Glomerular endothelial cell (primary cell): ENCODE measurements at places on chromosomes 5 and 9.

DNA sequence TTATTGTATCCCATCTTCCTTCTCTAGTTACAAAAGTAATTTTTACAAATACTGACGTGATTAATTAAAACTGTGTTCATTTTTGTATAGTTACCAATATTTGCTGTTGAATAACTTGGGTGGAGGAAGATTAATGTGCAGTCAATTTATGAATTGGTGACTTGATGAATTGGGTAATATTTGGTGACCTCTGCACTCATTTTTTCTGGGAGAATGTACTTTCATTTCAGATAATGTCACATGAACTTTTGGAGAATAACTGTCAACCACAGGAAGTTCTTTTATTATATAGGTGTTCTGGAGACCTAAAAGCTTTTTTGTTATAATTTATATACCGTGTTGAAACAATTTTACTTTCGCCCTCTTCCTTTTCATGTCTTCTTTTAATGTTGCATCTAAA, 26.4 kb upstream of the FKTN start:
- no peak for DNase-seq

- DNase-seq: no peak
Observed at GRCh38 chr5:149005077-149005892, 57.6 kb downstream of the SH3TC2 start.

- DNase-seq: no peak
Observed at GRCh38 chr5:65299861-65300260, 181.9 kb downstream of the ADAMTS6 start.

DNA sequence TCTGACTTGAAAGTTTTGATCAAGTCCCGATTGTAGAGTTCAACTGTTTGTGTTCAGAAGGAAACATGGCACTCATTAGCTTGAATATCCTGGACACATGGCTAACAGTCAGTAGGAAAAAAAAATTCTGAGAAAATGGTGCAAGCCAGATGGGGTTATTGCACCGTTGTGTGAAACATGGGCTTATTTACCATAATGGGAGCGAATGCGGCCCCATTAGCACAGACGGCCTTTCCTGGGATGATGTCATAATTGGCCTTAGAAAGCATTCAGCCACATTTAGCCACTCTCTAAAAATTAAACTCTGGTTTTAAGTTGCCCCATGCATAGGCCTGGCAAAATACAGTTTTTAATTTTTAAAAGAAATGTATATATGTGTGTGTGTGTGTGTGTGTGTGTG, 112.1 kb downstream of the IRX2 start:
- no peak for DNase-seq

DNA sequence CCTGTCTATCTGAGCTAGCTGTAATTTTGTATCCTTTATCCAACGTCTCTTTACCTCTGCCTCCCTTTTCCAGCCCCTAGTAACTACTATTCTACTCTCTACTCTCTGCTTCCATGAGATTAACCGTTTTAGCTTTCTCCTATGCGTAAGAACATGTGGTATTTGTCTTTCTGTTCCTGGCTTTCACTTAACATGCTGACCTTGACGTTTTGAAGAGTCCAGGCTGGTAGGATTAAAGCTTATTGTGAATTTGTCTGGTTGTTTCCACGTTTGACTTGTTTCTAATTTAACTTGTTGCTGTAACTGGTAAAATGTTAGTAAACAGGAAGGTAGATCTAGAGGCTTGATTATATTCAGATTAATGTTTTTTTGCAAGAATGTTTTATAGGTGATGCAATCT, 385.3 kb downstream of the PSAT1 start:
- no peak for DNase-seq

GRCh38 chr9:33211695-33212393, 28.1 kb upstream of the SPINK4 start:
- DNase-seq: no peak

DNA sequence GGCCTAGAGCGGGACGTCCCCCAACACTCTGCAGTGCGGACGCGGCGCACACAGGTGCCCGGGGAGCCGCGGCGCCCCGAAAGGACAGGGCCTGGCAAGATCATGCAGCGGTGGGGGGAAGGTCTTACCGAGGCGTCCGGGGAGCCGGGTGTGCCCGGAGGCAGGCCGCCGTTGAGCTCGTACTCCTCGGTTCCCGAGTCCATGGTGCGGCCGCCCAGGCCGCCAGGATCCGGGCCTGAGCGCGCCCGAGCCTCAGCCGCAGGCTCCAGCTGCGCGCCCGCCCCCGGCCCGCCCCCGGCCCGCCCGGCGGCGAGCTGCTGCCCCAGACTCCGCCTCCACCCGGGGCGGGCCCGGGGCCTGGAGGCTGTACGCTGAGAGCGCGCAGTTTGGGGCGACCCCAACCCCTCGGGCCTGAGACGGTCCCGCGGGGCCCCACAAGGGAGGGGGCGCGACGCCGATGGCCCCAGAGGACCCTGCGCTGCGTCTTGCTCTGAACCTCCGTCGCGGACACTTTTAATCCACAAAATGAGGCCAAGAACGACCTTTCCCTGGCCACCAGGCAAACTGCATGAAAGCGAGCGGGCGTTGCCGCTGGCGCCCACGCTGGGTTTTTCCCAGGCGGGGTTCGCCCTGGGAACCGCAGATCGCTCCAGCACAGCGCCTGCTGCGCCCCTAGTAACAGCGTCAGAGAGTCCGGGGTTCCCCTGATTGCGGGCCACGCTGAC, at the start of gene NINJ1:
Gene NINJ1, minus strand, starts transcription at position 237 of the 725 bp plus-strand sequence. Its CDS starts 34 bp downstream, at position 203.
- DNase-seq: no peak

DNA sequence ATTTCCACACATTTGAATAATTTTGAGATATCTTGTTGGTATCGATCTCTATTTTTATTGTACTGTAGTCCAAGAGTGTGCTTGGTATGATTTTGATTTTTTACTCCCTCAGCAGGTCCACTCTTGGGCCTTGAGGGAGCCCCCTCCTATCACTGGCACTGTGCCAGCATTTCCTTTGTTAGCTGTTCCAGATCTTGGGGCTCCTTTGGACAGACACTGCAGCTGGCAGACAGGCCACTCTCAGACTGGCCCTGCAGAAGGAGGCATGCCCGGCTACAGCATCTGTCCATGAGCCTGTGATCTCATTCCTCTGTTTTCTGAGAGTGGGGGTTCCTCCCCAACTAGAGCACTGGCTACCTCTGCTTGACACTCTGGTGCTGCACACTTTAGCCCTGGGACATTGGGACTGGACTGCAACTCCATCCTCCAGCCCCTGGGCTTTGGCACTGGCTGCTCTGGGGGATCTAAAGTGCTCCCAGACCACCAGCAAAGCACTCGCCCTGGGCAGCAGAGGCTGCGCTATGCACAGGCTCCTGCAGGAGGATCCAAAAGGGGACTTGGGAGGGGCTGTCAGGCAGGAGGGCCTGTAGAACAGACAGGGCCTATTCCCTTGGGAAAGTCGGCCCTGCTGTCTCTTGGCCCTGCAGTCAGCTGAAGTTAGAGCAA, 271.3 kb upstream of the DMAC1 start:
- no peak for DNase-seq

GRCh38 chr5:16656561-16657191, 39.9 kb upstream of the RETREG1 start:
- DNase-seq: no peak

GRCh38 chr9:6072865-6073264, 57.4 kb upstream of the RANBP6 start:
- DNase-seq: no peak

GRCh38 chr9:112866662-112867274, 23.9 kb downstream of the SLC46A2 start:
- DNase-seq: no peak

DNA sequence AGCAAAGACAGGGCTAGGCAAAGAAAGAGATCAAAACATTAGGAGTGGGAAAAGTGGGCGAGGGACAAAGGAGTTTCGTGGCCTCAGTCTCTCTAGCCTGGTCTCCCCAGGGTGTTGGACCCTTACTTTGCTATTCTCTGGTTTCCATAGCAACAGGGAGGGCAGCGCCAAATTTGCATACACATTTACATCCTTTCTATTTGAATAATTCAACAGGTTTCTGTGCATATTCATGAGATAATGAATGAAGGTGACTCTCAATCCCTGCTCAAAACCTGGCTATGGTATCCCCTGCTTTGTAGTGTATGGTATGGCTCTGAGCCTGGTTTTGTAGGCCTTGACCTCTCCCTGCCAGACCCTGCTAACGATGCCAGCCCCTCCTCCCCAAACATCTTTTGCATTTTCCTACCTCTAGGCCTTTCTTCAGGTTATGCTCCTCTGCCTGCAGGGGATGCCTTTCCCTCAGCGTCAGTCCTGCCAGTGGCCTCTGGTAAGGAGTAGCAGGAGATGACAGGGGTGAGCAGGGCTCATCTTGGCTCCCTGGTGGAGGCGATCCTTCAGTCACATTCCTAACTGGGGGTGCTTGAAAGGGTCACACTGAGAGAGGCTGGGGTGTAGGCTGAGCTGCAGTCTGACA, 9.8 kb downstream of the RPP25L start:
- no peak for DNase-seq

- no peak for DNase-seq
Observed at GRCh38 chr5:74822288-74822687, 43.9 kb downstream of the FAM169A start.

GRCh38 chr9:4334410-4334813, 34.5 kb upstream of the GLIS3 start:
- DNase-seq: peak; percentile 81

DNA sequence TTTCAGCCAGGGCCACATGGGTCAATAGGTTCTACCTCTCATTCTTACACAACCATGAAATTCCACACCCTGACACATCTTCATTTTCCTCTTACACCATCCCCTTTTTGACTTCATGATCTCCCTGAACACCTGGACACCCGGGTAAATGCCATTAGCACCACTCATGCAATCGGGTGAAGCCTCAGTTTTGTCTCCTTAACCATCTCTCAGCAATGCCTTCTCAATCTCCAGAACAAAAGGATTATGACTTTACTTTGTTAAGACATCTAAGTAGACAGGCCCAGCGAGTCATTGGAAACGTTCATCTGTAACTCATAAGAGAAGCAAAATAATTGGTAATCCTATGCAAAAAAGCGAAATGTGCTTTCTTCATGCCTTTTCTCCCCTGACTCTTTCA, 49.9 kb downstream of the ADAMTS12 start:
- no peak for DNase-seq

- no peak for DNase-seq
Observed at GRCh38 chr5:79081779-79082178, 12.2 kb downstream of the BHMT2 start.

DNA sequence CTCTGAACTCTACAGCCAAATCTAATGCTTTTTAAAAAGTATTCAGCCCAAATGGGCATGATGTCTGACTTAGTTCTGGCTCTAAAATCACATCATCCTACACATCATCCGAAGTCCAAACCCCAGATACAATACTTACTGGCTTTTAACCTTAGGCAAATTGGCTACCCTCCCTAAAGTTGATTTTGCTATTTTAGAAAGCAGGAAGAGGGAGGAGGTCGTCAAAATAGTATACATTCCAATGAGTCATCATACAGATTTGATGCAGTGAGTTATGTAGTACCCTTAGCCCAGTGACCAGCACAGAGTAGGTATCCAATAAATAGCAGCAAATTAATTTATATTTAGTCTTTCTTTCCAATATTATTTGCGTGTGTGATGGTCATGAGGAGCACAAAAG, 582.0 kb upstream of the TUSC1 start:
- no peak for DNase-seq

GRCh38 chr5:157484768-157485167, 24.8 kb downstream of the NIPAL4 start:
- DNase-seq: no peak

- no peak for DNase-seq
Observed at GRCh38 chr9:110261632-110262031, 5.3 kb upstream of the TXN start.

GRCh38 chr5:553874-554273, 29.6 kb upstream of the SLC9A3 start:
- no peak for DNase-seq

DNA sequence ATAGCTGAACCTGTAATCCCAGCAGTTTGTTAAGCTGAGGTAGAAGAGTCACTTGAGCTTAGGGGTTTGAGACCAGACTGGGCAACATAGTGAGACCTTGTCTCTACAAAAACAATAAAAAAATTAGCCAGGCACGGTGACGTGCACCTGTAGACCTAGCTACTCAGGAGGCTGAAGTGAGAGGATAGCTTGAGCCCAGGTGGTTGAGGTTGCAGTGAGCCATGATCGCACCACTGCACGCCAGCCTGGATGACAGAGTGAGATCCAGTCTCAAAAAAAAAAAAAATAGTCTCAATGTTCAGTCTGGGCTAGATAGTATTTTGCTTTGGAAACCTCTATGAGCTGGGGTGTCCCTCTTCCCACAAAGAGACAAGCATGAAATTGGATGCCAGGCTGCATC, 51.9 kb upstream of the IQGAP2 start:
- no peak for DNase-seq

- no peak for DNase-seq
Observed at GRCh38 chr5:72815580-72816283, 729 bp upstream of the TNPO1 start.
